ENCODE measurements at places on chromosomes 4 and X. TPM values are rescaled to one million over a fixed set of nuclear protein-coding genes. Genes with fewer than 3 reads are reported as not detected.

GRCh38 chr4:126568652-126569570 lies 1063.8 kb upstream of the INTU start:
- no peak for ATAC-seq

DNA sequence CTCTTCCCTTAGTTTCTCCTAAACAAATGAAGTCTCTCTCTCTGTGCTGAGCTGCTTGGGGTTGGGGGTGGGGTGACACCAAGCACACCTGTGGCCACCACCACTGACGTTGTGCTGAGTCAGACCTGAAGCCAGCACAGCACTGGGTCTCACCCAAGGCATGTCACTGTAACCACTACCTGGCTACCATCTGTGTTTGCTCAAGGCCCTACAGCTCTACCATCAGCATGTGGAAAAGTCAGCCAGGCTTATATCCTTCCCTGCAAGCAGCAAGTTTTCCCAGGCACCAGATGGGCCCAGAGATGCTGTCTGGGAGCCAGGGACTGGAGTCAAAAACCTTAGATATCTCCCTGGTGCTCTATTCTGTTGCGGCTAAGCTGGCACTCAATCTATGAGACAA lies 6.9 kb downstream of the CXCL10 start:
- ATAC-seq: no peak

DNA sequence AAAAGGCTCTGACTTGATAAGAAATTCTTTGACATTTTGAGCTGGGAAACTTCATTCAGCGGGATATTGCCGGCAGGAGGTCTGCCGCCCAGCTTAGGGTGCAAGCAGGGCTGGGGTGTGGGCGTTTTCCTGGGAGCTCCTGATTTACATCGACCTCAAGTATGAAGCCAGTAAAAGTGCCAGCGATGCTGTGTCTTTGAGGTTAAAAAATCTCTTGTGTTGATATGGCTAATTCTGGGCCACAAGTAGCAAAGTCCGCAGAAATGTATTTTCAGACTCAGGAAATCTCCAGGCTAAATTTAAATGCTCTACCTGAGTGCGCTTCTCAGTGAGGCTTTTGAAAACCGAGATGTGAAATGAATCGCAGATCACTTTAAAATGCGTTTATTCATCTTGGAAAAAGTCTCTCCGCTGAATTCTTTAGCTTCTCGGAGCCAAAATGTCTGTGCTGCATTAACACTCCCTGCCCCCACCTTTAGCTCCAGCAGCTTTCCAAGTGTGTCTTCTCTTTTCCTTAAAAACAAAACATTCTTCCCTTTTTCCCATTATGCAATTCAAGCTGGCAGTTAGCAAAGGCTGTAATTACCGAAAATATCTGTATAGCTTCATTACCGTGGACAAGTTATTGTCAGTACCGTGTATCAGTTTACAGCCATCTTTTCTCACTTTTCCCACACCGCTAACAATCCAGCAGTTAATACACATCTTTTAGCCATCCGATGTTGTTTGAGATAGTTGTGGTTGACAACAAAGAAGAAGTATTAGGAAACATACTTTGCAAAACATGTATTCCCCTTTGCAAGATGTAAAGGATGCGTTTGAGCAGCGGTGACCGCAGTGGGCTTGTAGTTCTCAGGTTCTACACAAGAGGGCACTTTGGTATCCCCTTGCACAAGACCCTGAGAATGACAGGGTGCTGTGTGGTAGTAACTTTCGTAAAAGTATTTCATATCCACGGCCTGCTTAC lies 136.0 kb upstream of the STX18 start:
- peak; percentile 65 for ATAC-seq

DNA sequence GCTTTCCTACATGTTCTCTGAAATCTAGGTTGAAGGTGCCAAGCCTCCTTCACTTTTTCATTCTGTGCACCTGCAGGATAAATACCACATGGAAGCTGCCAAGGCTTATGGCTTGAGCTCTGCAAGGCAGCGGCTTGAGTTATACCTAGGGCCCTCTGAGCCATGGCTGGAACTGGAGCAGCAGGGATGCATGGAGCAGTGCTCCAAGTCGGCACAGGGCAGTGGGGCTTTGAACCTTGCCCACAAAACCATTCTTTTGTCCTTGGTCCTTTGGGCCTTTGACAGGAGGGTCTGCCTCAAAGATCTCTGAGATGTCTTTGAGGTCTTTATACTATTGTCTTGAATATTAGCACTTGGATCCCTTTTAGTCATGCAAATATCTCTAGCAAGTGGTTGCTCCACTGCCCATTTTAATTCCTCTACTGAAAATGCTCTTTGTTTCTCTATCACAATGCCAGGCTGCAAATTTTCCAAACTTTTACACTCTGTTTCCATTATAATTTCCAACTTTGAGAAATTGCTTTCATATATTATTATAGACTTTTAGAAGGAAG lies 536.2 kb upstream of the KLHL4 start:
- ATAC-seq: no peak

- peak; percentile 67 for ATAC-seq
Observed at GRCh38 chr4:147078362-147078761, 132.7 kb upstream of the TTC29 start.

DNA sequence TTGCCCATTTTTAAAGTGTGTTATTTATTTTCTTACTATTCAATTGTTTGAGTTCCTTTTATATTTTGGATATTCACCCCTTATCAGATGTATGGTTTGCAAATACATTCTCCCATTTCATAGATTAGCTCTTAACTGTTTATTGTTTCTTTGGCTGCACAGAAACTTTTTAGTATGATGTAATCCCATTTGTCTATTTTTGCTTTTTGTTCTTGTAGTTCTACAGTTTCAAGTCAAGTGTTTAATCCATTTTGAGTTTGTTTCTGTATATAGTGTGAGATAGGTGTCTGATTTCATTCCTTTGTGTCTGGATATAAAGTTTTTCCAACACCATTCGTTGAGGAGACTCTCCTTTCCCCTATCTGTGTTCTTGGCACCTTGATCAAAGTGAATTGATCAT lies 97.4 kb upstream of the CAMK2D start:
- ATAC-seq: no peak

DNA sequence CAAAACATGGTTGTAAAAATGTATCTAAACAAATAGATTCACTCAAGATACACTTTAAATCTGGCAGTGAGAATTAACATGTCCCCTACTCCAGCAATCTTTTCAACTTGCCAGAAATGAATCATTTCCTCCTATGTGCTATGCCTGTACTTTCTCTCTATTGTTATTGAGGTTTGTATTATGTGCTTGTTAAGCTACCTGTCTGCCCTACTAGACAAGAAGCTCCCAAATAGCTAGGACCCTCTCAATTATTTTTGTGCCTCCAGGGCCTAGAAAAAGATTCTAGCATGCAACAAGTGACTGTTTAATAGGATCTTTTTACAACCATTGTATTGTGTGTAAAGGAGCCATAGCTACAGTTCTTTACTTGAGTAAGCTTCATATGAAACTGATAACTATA lies 3.5 kb upstream of the SAP30 start:
- ATAC-seq: no peak

DNA sequence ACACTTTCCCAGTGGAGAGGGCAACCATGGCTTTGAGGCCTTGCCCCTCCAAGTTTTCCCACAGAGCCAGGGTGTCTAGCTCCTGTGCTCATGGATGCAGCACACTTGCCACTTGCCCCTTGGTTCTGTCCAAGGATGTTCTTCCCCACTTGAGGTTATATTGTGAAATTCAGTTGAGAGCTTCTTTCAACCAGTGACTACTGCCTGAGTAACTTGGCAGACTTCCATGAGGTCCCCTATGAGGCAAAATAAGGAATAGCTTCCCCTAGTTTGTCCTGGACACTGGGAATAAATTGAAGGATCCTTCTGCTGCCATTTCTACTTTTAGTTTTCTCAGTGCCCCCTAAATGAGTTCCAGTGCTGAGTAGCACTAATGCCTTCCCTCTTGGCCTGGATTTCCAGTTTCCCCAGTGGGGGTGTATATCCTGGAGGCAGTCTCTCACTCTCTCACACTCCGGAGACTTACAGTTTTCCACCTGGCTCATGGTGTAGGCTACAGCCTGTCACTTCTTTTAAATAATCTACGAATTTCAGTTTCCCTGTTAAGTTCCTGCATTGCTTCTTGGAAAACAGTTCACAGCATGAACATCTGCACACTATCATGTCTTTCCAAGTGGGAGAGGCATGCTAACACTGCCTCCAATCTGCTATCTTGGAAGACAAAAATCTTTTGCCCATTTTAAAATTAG lies 36.4 kb upstream of the ADH4 start:
- ATAC-seq: peak; percentile 86

GRCh38 chrX:47723689-47724088 lies 64.7 kb upstream of the UXT start:
- no peak for ATAC-seq

- ATAC-seq: no peak
Observed at GRCh38 chr4:61220556-61220955, 20.4 kb downstream of the ADGRL3 start.

DNA sequence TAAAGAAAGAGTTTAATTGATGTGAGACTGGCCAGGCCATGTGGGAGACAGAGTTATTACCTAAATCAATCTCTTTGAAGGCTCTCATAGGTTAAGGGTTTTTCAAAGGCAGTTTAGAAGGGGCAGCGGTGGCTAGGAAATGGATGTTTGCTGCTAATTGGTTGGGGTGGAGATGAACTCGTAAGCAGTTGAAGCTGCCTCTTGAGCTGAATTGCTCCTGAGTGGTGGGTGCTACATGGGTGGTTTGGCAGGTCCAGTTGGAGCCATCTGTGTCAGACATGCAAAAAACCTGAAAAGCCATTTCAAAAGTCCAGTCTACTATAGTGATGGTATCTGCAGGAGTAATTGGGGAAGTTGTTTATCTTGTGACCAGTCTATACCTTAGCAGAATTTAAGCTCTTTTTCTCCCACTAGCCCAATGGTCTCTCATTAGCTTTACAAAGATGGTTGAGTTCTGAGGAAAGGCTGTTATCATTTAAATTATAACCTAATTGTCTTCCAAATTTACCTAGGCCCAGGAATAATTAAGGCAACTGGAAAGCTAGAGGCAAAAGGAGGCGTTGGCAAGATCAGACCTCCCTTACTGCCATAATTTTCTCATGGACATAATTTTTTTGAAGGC lies 762.4 kb upstream of the FRG1 start:
- no peak for ATAC-seq

- no peak for ATAC-seq
Observed at GRCh38 chr4:110248100-110248499, 49.7 kb upstream of the ELOVL6 start.

DNA sequence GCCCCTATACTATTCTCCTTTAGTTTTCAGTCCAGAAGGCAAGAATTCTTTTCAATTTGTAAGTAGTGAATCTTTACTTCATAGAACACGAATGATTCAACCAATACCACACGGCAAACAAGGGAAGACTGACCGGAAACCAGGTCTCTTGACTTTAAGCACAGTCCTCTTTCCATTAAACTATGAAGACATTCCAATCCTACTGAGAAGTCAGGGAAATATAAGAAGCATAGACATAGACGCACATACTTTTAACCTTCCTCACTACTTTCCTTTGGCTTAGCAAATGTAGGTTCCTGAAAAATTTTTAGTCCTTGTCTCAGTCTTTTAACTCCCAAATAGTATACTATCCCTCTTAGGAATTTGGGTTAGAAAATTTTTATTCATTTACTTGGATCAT lies 9.1 kb downstream of the CHRDL1 start:
- ATAC-seq: no peak

DNA sequence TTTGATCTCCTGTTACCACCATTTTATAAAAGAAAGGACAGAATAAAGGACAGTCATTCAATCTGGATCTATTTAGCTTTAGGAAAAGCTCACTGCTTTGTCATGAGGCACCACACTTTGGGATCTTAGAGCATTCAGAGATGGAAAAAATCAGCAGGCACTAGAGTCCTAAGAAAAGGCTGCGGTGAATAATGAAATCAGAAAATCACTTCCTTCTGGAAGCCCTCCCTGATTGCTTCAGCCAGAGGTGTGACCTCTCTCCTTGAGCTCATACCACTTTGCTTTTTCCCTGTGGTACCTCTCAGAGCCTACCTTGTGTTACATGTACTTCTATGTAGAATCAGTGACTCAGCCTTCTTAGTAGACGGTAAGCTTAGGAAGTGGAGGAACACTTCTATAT lies 8.7 kb upstream of the TRPC5OS start:
- ATAC-seq: no peak

- ATAC-seq: peak; percentile 60
Observed at GRCh38 chrX:69503782-69504625, at the start of gene NALF2. NALF2 (plus strand) TSS chrX:69504326; CDS start chrX:69505283, 957 bp downstream.

DNA sequence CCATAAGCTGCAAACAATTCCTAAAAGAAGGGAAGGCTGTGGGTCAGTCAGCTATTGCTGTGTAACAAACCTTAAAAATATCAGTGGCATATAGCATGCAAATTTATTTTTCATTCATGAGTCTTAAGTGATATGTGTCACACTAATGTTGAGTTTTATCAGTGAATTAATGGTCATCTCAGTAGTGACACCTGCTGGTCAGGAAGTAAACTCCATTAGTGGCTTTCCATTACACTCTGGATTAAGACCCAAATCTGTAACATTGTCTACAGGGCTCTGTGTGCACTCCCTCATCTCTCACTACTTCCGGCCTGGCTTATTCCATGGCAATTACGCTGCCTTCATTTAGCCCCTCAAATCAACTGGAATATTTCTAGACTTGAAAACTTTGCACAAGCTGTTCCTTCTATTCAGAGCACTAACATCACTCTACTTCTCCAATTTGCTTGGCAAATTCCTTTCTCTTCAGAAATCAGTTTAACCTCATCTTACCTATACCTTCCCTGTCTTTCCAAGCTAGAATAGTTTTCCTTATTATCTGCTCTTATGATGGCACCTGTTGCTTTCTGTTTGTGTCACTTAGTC lies 217.3 kb upstream of the TAPT1 start:
- no peak for ATAC-seq

DNA sequence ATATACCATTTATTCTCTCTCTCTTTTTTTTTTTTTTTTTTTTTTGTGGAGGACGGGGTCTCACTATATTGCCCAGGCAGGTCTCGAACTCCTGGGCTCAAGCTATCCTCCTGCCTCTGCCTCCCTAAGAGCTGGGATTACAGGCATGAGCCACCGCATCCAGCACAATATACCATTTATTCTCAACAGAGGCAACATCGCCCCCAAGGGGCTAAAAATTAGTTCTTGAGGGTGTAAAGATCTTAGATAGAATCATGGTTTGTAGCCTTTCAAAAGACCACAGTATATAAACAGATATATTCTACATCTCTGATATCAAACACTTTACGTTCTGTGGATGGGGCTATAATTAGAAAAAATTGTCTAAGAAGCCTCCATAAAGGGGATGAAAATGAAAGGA lies 39.8 kb upstream of the TCEAL2 start:
- no peak for ATAC-seq

GRCh38 chr4:5933996-5934831 lies 41.3 kb upstream of the CRMP1 start:
- ATAC-seq: no peak

GRCh38 chrX:2631743-2632532 lies 59.2 kb upstream of the CD99 start:
- ATAC-seq: no peak

Gene DUX4
- not detected for total RNA-seq

Gene PWWP3B
- not detected for total RNA-seq

Gene PNMA5
- total RNA-seq: not detected

Gene HTRA3
- 80.5 TPM for total RNA-seq

Gene CLCN4
- total RNA-seq: 1.8 TPM

Gene NLRP2B
- total RNA-seq: not detected

Gene HSFX1
- total RNA-seq: 1.8 TPM

Gene EDA2R
- 2.3 TPM for total RNA-seq

Gene NHSL2
- 11.8 TPM for total RNA-seq

Gene CXCL6
- total RNA-seq: not detected

Gene DBET
- not detected for total RNA-seq
